ENCODE measurements at places on chromosomes 12 and 14.

DNA sequence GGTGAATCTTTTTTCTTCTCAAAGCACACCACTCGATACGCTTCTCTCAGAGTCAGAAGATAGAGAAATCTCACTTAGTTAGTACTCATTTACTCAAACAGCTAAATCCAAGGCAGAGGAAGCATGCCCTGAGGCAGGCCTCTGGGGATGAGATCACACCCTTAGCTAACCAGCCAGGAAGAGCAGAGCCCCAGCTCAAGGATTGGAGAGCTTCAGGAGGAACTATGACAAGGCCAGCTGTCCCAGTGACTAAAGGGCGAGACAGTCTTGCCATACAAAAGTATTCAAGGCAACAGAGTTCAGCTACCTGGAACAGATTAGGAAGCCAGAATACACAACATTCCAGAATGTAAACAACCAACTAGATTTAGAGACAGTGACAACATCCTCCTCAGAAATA, 197.7 kb upstream of the CCDC196 start:
- DNase-seq = no peak

GRCh38 chr12:111773801-111774551, 7.2 kb downstream of the ALDH2 start:
- DNase-seq = peak; percentile 64

- DNase-seq = no peak
Observed at GRCh38 chr12:69952890-69953289, 127.9 kb downstream of the MYRFL start.

GRCh38 chr14:62722406-62722805, 322.9 kb downstream of the KCNH5 start:
- peak; percentile 8 for DNase-seq

- no peak for DNase-seq
Observed at GRCh38 chr12:122984612-122985337, 4.3 kb downstream of the ARL6IP4 start.

- no peak for DNase-seq
Observed at GRCh38 chr14:104567141-104567956, 12.2 kb upstream of the C14orf180 start.

- DNase-seq = peak; percentile 38
Observed at GRCh38 chr12:76790564-76791552, 26.9 kb downstream of the ZDHHC17 start.

DNA sequence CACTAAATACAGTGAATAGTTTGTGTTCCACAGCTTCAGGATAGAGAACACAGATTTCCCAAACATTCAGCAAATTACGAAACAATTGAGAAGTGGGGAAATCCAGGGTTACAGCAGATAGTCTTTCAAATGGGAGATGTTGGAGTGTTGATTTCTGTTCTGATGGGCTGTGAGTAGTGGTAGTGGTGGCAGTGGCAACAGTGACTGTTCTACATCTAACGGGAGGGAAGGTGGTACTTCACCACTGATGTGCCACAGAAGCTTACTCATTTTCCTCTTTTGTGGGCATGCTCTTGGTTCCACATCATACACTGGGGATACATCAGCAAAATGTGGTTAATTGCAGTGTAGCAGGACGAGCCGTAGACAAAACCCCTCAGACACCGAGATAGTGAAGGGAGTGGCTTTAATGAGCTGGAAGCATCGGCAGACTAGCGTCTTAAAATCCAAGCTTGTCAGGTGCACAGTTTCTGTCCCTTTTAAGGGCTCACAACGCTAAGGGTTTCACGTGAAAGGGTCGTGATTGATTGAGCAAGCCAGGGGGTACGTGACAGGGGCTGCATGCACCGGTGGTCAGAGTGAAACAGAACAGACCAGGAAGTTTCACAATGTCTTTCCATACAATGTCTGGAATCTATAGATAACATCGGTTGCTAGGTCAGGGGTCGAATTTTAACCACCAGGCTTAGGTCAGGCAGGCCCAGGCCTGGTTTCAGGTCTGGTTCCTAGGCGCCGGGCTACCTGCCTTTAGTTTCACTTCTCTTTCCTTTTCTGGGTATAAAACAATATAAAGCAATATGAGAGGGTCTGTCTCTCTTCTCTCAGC, 330.6 kb upstream of the FBXO33 start:
- no peak for DNase-seq

DNA sequence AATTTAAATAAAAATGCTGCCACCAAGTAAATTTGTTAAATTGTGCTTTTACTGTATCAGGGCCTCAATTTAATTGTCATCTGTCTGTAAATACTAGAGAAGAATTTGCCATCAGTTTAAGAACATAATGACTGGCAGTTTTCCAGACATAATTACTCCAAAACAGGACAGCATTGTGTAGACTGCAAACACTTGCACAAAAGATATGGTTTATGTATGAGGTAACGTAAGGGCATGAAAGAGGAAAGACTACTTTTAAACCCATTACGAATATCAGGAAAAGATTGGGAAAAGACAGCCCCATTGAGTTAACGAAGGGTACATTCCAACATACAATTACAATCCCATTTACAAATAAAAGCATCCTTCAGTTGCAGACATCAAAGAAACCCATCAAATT, 59.8 kb upstream of the KRR1 start:
- no peak for DNase-seq

Data from RWPE1 (cell line).